Naive thymus-derived CD4-positive, alpha-beta T cell (primary cell): ENCODE measurements at places on chromosomes 5 and 9. TPM values are rescaled to one million over a fixed set of nuclear protein-coding genes. Genes with fewer than 3 reads are reported as not detected.
A peak's percentile ranks its signal among the peaks of the same experiment; 100 is the strongest.

Gene QRFP
- total RNA-seq = not detected

DNA sequence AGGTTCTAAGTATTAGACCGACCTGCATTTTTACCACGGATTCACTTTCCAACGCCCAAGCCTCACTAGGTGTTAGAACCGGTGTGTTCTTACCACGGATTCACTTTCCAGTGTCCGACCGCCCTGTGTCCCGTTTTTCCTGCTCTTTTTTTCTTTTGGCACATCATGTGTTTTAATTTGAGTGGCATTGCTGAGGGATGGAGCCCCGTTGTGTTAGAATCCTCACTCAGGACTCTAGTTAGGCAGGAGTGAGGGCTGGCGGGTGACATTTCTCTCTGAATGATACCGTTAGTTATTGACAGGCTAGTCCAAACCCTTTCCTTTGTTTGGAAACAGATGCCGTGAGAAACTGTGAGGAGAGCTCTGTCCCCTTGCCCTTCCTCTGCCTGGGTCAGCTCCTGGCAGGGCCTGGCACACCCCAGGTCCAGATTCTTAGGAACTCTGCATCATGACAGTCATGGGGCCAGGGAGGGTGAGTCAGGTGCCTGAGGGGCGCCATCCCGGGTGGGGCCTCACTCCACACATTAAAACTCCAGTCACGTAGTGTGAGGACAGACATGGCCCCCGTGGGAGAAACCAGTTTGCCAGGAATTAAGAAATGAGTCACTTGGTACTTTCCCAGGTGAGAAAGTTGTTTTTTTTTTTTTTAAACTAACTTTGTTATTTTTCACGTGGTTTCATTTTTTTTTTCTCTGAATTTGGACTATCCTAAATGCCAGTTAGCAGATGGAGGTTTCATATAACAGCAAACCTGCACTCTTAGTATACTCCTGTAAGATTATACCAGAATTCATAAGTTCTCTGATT lies 15.8 kb downstream of the EXOC3 start:
- no peak for DNase-seq

DNA sequence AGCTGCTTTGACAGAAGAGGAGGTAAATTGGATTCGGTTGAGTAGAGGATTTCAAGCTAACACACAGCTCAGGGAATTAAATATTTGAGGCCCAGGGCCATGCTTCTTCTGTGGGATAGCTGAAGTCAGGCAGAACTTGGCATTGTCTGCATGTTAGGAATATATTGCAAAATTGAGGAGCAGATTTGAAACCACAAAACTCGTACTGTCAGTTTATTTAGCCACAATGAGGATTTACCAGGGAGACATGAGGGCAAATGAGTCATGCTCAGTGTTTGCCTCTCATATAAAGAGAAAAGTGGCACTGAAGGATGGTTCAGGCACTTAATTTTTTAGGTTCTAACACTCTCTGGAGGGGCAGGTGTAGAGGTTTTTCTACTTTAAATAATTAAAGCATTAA lies 83.0 kb upstream of the PRLR start:
- DNase-seq = no peak

Gene SMIM23
- total RNA-seq = not detected

- peak; percentile 86 for DNase-seq
These were observed 4.5 kb downstream of the UBE2D2 start for GRCh38 chr5:139565411-139566305.

DNA sequence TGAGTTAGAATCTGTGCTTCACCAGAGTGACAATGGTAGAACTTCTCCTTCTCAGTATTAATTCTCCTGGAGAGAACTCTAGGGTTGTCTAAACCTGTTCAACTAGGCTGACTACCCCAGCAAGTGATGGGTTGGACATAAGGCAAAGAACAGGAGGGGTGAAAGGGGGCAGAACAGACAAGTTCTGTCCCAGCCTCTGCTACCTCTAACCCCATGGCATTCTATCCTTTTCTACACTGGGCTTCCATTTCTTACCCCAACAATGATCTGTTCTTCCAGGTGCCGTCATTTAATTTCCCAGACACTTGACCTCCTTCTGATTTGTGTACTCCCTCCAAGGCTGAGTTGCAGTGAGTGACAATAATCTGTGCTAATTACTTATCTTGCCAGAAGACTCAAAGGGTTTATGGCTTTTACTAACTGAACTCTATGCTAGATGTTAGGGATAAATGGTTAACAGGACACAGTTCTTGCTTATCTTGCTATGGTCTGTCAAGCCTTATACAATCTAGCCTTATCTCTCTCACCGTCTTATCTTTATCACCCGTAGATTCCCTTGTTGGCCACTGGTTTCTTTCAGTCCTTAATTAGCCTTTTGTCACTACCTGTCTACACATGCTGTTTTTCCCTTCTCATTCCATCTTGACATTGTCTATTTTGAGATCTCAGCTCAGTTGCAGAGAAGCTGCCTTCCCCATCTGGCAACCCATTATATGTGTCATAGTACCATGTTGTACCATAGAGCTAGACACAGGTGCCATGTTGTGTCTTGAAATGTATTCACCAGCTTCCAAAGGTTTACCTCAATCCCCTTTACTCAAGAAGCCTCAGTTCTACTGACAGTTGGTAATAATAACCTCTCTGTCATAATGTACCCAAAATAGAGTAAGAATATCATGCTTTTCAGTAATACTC lies 10.0 kb upstream of the MATR3 start:
- DNase-seq = no peak

DNA sequence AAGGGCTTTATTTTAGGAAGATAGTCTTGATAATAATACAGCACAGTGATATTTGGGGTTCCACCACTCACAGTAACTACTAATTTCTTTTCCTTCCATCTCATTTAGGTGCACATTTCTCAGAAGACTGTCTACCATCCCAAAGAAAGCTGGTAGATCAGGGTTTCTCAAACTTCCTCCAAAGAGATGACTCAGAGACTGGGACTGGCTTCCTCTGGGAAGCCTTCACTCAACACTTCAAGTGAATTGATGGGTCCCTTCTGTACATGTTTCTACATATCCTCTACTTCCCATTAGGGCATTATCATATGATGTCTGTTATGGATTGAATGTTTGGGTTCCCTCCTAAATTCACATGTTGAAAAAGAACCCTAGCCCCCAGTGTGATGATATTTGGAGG lies 138.5 kb downstream of the SPOCK1 start:
- no peak for DNase-seq

DNA sequence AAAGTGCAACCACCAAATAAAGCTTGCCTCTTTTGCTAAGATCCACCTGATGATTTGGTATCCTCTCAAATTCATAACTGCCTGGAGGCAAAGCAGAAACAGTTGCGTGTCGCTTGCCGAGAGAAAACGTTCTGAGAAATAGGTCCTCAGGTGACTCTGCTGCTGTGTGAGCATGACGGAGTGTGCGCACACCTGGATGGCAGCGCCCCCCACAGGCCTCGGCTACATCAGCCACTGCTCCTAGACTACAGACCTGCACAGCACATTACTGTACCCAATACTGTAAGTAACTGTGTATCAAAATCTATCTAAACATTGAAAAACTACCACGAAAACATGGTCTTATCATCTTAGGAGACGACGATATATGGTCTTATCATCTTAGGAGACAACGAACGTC lies 87.4 kb downstream of the CAMSAP1 start:
- DNase-seq = no peak

DNA sequence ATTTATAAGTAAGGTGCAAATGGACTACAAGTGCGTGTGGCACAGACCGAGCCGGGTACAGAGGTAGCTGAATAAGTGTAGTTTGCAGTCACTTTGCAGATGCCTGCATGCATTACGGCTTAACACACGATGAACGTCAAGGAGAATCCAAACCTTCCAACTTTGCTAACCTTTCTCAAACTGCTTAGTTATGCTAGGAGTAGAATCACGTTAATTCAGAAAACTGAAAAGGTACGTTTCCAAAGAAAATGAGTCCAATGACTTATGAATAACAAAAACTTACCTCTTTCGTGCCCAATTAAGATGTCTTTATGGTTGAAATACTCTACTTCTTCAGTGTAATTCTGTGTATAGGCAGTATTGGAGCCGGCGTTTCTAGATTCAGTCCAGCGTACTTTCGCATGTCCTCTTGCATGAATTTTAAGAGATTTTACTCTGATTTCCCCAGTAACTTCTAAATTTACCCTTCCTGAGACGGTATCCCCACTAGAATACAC lies 539 bp downstream of the ARRDC3 start:
- peak; percentile 29 for DNase-seq

Gene MIGA2
- 60.7 TPM for total RNA-seq

Gene PPIC
- total RNA-seq = not detected

GRCh38 chr5:18078157-18078556 lies 443.9 kb downstream of the TAF11L14 start:
- no peak for DNase-seq

Gene IL13
- total RNA-seq = not detected

- no peak for DNase-seq
These were observed 228.3 kb downstream of the PDE4D start for GRCh38 chr5:59665086-59665831.

- DNase-seq = no peak
These were observed 196.4 kb downstream of the RFX3 start for GRCh38 chr9:3329361-3329760.

Gene PTGDS
- total RNA-seq = 5.5 and 7.0 TPM in 2 replicates

DNA sequence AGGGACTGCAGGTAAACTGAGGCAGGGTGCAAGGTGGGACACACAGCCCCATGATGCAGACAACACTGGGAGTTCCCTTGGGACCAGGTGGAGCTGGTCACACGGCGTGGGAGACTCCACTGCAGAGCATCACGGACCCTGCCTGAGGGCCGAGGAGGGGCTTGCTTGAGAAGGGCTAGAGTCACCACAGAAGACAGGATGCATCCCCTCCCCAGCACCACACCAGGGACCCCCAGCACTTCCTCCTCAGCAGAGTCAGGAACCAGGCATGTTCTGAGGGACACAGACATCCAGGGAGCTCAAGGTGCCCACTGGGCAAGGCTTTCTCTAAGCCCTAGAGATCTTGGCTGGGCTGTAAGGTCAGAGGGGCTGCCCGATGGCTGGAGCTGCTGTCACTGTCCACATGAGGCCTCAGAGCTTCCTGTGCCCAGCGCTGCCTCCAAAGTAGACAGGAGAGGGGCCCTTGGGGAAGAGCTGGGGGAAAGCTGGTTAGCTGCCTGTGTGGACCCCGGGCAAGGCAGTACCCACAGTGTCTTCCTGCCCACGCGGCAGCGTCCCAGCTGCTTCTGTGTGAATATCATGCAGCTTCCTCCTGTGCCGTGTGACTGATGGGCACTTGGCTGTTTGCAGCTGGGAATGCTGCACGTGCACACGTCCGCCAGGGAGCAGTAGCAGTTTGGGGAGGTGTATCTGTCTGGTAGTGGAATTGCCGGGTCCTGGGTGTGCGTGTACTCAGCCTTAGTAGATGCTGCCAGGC lies 176.6 kb downstream of the CACNA1B start:
- DNase-seq = no peak

Gene AQP7
- 1.3 TPM for total RNA-seq

DNA sequence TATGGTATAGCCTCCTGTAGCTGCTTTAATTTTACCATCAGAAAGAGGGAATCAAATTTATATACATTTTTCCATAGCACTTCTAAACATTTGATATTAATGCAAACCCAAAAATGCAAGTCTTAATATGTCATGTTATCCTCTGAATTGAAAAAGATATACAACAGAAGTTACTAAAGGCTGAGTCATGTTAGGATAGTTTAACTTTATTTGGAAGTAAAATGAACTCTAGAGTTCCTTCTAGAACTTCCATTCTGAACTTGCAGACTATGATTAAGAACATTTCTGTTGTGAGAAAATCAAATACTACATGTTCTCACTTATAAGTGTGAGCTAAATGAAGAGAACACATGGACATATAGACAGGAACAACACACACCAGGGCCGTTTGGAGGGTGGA lies 317.3 kb upstream of the PRR16 start:
- DNase-seq = no peak

Gene ZFP2
- 1.9 TPM for total RNA-seq

GRCh38 chr5:141969783-141970771 lies 1.2 kb downstream of the RNF14 start:
- no peak for DNase-seq

DNA sequence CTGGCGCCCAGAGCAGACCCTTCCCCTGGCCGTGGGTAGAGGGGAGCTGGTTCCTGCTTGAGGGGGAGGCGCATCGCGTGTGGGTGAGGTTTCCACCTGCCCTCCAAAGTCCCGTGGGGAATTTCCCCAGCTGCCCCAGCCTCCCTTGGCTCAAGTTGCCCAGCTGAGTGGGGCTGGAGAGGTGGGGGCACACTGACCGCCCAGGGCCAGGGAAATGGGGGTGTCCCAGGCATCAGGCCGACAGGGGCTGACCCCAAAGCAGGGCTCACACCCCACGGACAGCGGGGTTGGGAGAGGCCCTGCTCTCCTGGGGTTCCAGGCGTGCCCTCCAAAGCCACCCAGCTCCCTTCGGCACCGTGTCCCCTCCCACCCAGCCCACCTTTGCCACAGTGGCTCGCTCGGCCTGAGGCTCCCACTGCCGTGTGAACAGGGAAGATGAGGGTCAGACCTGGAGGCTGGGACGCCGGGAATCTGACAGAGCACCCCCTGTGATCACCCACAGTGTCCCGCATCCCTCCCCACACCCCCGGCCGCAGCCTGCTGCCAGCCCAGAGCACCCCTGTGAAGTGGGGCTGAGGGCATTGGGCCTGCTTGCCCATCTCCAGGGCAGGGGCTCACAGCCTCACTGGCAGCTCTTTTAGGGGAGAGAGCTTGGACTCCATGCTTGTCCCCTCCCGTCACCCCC lies 933 bp upstream of the EGFL7 start:
- no peak for DNase-seq
